ENCODE measurements at places on chromosomes 5 and 9.

DNA sequence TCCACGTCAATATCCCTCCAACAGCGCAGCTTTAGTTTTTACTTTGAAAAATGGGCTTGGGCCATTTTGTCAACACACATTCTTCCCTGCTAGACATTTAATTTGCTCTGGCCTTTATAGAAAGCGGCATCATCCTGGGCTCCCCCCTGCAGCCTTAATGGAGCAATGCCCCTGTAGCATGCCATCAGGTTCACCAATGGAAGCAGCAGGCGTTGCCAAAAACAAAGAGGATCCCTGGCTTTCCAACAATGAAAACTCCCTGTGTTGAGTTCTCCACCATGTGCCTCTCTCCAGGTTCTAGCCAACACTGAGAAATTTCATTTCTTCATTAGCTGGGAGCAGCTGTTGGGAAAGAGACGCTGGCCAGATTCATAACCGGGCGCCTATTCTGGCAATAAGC lies 139.5 kb downstream of the ZNF622 start:
- DNase-seq, result no peak

DNA sequence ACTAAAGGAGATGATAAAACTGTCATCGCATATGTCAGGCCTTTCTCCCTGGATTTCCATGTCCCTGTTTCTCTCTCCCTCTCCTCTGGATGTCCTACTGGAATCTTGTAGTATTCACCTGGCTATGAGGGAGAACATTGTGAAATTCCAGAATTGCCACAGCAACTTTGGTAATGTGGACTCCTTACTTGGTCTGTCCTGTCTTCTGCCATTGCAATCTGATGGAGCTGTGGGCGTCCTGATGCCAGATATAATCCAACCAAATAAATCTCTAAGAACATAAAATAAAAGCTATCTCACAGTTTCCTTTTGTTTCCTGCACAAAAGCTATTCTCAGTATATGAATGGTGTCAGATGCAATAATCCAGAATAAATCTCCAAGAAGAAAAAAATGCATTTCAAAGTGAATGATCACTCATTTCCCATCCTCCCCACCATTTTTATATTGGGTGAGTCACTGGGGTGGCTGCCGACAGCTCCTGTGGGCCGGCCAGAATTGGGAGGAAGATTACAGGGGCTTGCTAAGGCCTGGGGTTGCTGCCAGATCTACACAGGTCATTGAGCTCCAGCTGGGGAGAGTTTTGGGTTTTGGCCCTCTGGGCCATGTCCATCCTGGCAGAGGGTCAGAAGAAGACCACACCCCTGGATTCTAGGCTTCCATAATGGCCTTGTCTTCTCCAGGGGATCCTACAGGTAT lies 160.7 kb upstream of the PITX1 start:
- DNase-seq, result no peak

- DNase-seq, result no peak
Observed at GRCh38 chr5:10825897-10826644, 65.0 kb upstream of the DAP start.

DNA sequence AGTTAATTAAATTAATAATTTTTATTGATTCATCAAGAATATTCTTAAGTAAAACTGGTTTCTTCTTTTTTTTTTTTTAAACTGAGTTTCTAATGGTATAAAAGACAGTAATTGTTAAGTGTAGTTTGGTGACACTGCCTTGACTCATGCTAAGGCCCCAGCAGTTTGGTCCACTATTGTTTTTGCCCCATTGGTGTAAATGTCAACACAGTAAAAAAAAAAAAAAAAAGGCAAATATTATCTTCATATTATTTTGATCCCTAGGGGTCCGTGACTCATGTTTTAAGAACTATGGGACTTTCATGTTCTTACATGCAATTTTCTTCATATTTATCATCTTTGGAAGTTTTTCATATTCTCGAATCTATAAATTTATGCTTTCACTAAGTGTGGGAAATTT lies 29.2 kb upstream of the JAK2 start:
- no peak for DNase-seq

GRCh38 chr5:127206320-127207113 lies 84.1 kb upstream of the MEGF10 start:
- DNase-seq, result no peak

- no peak for DNase-seq
Observed at GRCh38 chr9:126546036-126546435, 67.7 kb upstream of the LMX1B start.

GRCh38 chr5:62593331-62593730 lies 14.7 kb downstream of the LRRC70 start:
- DNase-seq, result no peak
